NCI-H1930 (cell line): ENCODE measurements at places on chromosomes 7 and 10.

- no peak for DNase-seq
Observed at GRCh38 chr10:21715531-21716195, 181.6 kb downstream of the MLLT10 start.

DNA sequence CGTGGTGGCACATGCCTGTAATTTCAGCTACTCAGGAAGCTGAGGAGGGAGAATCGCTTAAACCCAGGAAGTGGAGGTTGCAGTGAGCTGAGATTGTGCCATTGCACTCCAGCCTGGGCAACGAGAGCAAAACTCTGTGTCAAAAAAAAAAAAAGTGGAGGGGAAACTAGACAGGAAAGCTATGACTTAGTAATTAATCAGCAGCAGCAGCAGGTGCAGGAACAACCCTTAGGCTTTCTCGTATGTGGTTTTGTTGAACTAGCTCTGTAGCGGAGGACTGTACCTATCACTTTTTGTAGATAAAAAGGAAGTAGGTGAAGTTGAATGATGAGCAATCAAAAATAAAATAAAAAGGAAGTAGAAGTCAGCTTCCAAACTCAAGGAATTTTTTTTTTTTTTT lies 76.9 kb upstream of the KMT2C start:
- DNase-seq: no peak

GRCh38 chr10:98456043-98456570 lies 9.4 kb upstream of the HPS1 start:
- DNase-seq: no peak

DNA sequence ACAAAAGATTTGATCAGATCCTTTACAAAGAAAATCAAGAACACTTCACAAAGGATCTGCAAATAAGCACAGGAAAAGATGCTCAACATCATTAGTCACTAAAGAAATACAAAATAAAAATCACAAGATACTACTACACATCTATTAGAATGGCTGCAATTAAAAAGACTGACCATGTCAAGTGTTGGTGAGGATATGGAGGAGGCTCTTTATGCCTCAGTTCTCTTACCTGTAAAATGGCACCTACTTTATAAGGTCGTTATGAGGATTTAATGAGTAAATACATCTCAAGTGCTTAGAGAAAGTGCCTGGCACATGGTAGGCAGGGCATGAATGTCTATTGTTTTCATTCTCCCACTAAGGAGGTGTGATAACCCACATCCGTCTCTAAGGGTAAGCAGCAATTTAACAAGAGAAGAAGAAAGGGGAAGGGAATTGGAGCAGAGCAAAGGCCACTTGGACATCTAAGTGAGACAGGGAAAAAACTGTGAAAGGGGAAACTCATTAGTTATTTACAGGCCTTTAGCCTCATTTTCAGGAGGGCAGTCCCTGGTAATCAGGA lies 157.5 kb upstream of the NFE2L3 start:
- no peak for DNase-seq

DNA sequence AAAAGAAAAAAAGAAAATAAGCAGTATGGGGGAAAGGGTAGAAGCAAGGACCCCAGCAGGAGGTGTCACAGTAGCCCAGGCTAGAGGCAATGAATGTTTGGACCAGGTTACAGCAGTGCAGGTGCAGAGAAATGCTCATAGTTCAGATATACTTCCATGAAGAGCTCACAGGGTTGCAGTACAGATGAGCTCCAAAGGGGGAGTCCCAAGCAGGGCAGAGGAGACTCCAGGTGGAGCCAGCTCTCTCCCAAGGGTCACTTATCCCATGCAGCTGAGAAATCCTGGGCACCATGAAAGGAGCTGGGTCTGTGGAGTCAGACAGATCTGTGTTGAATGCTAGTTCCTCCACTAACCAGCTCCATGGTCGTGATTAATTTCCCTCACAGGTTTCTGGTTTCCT lies 174.9 kb downstream of the C7orf25 start:
- DNase-seq: no peak

- no peak for DNase-seq
Observed at GRCh38 chr10:67622511-67622910, 73.5 kb downstream of the CTNNA3 start.

DNA sequence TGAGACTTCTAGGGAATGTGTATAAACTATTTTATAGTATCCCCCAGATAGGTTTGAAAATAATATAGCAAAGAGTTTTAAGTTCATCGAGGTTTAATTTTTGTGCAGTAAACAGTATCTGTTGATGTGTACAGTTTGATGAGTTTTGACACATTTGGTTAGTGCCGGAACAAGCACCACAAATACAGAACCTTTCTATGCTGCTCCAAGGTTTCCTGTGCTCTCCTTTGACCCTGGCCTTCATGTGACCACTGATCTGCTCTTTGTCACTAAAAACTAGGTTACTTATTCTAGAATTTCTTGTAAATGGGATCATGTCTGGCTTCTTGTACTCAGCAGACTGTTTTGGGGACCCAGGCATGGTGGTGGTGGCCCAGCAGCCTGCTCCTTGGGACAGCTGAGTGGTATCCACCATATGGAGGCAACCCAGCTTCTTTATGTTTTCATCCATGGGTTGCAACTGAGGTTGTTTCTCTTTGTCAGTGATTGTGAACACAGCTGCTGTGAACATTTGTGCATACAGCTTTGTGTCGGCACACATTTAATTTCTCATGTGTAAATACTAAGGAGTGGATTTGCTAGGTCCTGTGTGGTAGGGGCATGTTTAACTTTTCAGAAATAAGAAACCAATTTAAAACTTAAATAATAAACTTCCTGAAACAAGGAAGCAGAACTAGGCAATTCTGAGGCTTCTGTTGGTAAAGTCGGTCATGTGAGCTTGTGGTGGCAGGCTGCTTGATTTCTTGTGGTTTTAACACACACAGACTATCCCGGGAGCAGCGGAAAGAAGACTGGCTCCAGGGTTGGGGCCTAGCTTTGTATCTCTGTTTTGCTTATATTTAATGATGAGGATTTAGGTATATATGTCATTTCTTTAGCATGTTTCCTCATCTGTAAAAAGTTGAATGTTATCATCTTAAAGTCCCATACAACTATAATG lies 219.4 kb downstream of the ABCA13 start:
- DNase-seq: no peak

DNA sequence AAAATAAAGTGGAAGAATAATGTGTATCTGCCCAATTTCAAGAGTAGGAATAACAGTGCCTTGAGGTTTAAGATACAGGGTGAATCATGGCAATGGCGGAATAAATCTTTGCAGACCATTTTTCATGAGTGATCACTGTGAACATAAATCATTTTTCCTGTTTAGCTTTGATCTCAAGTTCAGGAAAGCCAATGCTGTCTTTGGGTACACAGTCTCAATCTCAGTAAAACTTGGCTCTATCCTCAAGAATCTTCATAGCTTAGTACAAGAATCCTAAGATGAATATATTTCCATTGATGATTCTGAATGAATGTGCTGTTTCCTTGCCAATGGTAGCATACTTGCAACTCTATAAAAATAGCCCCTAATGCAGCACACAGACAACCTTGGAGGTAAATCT lies 6.8 kb downstream of the NAMPT start:
- no peak for DNase-seq

DNA sequence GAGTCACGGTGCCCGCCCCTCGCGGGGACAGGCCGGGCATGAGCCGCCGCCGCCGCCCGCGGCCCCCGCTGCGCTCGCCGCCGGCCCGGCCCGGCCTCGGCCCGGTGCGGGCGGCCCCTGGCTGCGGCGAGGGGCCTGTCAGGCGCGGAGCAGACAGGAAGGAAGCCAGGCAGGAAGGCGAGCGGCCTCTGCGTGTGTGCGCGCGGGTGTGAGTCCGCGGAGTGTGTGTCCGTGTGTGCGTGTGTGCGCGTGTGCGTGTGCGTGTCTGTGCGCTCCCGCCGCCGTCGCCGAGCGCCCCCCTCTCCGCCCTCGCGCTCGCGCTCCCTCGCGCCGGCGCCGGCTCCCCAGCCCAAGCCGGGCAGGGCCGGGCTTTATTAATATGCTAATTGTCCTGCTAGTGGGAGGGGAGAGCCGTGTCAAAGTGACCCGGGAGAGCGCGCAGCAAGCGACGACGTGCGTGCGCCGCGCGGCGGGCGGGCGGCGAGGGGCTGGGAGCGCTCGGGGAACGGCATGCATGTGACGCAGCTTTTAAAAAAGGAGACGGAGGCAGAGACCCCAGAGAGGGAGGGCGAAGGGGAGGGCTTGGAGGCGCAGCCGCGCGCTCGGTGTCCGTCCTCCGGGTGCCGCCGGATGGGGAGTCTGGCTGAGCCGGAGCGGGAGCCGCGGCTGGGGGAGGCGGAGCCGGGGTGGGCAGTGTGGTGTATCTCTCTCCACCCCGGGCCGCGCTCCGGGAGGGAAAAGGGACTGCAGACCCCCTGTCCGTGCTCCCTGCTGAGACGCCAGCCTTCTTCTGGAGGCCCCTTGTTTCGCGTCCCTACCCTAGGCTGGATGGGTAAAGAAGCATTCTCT lies at the start of gene LDB1:
Gene LDB1, minus strand, starts transcription at position 227 of the 849 bp plus-strand sequence. CDS start 258 bp downstream, outside the sequence.
- peak; percentile 64 for DNase-seq

- no peak for DNase-seq
Observed at GRCh38 chr10:99941942-99942820, 67.6 kb downstream of the DNMBP start.

DNA sequence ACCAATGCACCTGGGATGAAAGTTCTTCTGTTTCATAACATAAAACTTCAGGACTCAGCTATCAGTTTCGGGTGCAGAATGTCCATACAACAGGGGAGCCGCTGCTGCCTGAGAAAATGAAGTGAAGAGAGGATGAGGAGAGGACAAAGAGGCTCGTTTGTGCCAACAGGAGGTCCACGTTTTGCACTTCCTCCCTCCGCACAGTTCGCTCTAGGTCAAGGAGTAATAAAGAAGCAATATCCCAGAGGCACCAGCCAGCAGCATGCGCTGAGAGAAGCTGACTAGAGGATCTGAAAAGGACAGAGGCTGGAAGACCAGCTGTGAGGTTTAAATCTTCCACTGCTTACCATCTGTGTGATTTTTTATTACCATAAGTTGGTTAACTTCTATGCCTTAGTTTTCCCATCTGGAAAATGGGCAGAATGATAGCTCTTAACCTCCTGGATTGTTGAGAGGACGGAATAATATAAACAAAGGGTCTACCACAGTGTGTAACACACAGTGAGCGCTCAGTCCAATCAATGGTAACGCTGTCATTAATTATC lies 709 bp downstream of the GPAM start:
- DNase-seq: no peak

DNA sequence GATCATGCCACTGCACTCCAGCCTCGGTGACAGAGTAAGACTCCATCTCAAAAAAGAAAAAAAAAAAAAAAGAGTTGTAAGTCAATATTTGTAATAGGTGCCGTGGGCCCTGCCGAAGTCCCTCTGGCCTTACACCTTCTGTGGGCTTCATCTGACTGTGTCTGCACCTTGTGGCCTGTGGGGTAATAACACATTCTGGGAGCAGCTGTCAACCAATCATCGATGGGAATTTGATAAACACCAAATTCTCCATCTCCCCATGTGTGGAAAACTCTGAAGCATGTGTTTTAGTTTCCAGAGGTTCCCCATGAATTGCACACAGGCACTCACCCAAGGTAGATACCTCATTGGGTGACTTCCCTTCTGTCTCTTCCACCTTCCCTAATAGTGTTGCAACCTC lies 10.8 kb downstream of the ZNF394 start:
- no peak for DNase-seq

DNA sequence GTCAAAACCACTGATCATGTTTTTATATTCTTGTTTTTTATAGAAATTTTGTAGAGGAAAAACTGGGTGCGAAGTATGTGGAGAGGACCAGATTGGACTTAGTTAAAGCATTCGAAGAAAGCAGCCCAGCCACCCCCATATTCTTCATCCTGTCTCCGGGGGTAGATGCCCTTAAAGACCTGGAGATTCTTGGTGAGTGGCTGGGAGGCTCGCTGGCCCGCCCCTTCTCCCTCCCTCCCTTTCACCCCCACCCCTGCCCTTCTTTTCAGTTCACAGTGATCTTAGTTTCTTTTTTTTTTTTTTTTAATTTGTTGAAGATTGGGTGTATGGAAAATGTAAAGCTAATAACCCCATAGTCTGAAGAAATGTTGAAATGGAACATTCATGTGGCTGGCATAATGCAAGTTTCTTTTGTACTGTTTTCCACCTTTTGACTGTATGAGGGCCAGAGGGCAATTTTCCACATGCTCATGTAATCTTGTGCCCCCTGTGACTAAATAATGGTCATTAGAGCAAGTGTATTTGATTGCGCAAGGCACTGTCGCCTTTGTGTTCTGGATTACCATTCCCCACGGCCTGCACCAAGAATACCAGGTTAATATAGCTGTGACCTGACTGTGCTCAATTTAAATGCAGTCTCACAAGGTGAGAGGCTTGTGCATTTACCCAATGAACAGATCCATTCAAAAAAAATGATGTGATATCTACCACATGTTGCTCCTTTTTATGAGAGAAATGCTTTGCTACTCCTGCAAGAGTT lies 77.7 kb downstream of the CDCA7L start:
- no peak for DNase-seq

GRCh38 chr10:103612462-103613365 lies 119.2 kb downstream of the NEURL1 start:
- no peak for DNase-seq

- no peak for DNase-seq
Observed at GRCh38 chr10:5622186-5622960, 44.0 kb downstream of the ASB13 start.

GRCh38 chr10:44071479-44071878 lies 313.4 kb downstream of the CXCL12 start:
- DNase-seq: no peak

- DNase-seq: no peak
Observed at GRCh38 chr10:30435073-30435422, 1.1 kb downstream of the MAP3K8 start.

DNA sequence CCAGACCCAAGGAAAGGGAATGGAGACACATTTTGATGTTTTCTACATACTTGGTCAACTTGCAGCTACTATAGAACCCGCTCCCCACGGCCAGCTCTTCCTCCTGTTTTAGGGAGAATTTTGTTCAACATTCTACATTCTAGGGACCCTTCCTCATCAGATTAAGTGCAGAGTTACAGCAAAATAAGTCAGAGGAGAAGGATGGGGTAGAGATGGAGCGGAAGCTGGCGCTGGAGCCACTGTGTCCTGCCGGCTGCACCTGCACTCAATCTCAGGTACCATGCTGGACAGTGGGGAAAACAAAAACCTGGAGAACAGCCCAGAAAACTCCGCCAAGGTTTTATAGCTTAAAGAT lies 79.4 kb upstream of the EN2 start:
- DNase-seq: no peak
